ENCODE measurements at places on chromosomes 3 and 15.

GRCh38 chr15:27589260-27589659, 509.9 kb downstream of the OCA2 start:
- DNase-seq = no peak

DNA sequence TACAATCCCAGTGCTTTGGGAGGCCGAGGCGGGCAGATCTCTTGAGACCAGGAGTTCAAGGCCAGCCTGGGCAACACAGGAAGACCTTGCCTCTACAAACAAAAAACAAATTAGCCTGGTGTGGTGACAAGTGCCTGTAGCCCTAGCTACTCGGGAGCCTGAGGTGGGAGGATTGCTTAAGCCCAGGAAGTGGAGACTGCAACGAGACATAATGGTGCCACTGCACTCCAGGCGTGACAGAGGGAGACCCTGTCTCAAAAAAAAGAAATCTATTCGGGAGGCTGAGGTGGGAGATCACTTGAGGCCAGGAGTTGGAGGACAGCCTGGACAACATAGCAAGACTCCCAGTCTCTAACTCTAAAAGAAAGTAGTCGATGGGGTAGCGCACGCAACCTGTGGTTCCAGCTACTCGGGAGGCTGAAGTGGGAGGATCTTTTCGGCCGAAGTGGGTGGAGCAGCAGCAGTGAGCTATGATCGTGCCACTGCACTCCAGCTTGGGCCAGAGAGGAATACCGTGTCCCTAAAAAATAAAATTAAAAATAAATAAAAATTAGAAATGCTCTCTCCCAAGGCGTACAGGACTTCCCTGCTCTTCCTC, 775 bp downstream of the C3orf33 start:
- no peak for DNase-seq

DNA sequence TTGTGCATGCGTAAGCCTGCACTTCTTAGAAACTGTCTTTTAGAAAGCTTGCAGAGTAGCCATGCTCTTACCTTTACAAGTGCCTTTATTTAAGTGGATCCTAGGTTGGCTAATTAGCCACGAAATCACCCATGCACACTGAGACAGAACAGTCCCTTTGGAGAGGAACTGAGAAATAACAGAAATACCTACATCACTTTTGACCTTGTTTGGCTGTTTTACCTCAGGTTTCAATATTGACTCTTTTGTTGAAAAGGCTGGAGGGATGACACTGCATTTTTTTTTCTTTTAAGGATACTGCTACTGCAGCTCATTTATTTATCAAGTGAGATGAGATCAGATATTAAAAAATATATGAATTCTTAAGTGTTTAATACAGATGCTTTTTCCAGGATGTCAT, 155.6 kb upstream of the GOLIM4 start:
- no peak for DNase-seq

DNA sequence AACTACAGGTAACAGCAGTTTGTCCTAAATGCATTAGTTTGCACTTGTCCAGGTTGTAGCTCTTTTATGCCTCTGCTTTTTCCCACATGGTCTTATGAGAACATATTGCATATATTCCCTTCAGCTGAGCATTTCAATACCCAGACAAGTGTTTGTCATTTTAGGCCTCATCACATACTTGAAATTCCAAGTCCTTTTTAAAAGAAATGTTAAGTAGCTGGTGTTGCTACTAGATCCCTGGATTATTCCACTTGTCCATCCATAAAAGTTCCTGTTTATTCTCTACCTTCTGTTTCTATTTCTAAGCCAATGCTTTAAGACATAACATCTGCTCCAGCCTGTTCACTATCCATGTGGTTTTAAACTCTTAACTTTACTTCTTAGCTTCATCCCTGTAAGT, 128.4 kb downstream of the NECTIN3 start:
- DNase-seq = no peak

DNA sequence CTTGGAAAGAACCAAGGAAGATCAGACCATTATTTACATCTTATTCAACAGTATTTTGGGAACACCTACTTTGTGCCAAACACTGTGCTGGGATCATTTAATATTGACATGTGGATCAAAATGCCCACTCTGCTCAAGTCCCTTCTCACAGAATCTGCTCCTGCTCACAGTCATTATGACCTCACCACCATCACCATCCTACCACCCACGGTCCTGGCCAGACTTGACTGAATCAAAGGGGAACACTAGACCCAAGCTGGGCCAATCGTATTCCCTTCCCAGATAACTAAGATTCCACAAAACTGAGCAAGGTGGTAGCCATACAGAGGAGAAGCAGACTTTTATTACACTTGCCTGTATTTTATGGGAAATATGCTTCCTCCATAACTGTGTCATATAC, 3.4 kb upstream of the CEP152 start:
- DNase-seq = no peak

- DNase-seq = peak; percentile 74
Observed at GRCh38 chr3:169323578-169324451, 339.7 kb downstream of the MECOM start.

GRCh38 chr15:92821491-92822116, 78.5 kb upstream of the CHD2 start:
- DNase-seq = no peak

DNA sequence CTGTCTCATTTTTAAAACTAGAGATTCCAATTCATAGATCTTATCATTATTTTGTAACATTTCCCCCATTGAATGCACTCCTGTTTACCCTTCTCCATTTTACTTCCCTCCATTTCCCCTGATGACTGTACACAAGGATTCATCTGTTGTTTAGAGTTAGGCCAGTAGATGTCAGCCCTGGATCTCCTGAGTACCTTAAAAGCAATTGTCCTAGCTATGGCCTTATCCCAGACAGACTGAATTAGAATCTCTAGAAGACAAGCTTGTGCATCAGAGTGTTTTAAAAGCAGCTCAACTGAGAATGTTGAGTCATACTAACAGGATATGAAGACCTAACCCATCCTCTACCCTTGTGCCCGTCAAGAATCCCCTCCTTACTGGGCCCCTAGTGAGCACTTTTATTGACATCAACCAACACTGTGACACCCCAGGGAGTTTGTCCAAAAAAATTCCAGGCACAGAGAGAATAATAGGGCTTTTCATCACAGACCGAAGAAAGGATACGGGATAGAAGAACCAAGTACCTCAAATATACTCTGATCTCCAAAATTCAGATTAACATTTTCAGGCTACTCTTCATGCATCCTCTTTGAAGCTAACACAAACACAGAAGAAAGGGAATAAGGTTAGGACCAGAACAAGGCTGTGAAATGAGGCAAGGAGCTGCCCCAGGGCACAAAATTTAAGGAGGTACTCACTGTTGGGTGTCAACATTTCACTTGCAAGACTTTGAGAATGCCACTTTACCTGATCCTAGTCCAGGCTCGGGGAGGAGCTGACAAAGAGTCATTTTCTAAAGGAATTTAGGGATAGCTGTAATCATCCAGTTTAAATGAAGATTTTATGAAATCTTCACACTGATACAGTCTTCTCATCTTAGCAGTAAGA, 17.1 kb downstream of the ZBED2 start:
- DNase-seq = no peak

- no peak for DNase-seq
Observed at GRCh38 chr15:100339999-100340398, 1.8 kb downstream of the ADAMTS17 start.

DNA sequence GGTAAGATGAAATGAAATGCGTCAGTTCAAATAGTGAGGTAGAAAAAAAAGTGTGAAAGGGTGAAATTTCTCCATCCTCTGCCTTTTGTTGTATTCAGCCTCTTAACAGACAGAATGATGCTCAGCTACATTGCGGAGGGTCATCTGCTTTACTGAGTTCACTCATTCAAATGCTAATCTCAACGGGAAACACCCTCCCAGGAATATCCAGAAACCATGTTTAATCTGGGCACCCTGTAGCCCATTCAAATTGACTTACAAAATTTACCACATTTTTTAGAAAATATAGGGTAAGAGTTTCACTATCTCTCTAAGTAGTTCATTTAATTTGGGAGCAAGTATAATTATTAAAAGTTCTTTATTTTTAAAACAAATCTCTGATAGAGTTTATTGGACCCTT, 42.9 kb downstream of the C3orf38 start:
- no peak for DNase-seq

- DNase-seq = peak; percentile 81
Observed at GRCh38 chr3:138417559-138417982, 16.8 kb upstream of the ESYT3 start.

GRCh38 chr3:144097163-144097562, 125.5 kb downstream of the DIPK2A start:
- DNase-seq = no peak

- no peak for DNase-seq
Observed at GRCh38 chr15:67841513-67841762, 1.6 kb upstream of the RNU6-1 start.

DNA sequence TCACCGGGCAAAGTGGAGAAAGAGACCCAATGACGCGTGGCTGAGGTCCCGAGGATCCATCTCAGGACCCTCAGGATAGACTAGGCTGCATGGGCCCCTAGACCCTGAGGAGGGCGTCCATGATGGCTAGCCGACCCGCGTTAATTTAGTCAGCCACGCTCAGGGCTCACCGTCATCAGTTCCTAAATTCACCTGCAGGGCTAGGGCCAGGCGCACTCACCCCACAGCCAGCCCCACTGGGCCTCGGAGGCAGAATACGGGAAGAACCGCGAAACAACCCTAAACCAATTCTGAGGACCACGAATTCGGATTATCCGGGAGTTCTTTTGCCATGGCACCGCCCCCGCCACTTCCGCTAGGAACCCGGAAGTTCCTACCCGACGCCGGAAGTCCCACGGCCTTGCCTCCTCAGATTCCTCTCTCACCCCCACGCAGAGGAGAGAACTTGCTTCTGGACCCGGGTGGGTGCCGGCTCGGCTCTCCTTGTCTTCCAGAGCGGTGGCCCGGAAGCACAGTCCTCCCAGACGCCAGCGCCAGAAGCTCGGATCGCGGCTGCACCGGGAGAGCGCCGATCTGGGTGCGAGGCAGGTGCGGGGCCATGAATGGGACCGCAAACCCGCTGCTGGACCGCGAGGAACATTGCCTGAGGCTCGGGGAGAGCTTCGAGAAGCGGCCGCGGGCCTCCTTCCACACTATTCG, at the start of the genes EAF1 and METTL6:
Gene EAF1 (plus strand): TSS at position 417 of the 699 bp plus-strand sequence. CDS start 182 bp downstream, at position 599.
Gene METTL6 (minus strand): TSS at position 363 of the 699 bp plus-strand sequence. CDS start 1,033 bp downstream, outside the sequence.
- peak; percentile 88 for DNase-seq

DNA sequence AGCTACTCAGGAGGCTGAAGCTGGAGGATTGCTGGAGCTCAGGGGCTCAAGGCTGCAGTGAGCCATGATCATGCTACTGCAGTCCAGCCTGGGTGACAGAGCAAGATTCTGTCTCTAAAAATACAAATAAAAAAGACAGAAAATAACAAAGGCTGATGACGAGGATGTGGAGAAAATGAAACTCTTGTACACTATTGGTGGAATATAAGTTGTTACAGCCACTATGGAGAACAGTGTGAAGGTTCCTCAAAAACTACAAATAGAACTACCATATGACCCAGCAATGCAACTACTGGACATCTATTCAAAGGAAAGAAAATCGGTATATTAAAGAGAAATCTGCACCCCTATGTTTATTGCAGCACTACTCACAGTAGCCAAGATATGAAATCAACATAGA, 526.7 kb upstream of the NAALADL2 start:
- DNase-seq = no peak

DNA sequence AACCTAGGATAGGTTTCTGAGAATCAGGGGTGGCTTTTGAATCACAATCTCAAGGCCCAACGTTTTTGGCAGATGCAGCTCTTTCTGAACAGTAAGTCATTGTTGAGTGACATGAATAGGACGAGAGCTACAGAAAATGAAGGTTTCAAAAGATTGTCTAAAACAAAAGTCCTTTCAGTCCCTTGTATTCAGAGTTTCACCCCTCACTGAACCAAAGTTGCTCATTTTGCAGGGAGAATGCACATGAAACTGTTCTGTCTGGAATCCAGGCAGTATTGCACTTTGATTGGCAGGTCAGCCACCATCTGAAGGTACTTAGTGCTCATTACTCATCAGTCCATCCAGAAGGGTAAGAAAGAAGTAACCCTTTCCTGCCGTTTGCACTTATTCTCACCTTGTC, 24.1 kb upstream of the RASGRP1 start:
- peak; percentile 54 for DNase-seq

- no peak for DNase-seq
Observed at GRCh38 chr15:29840054-29840453, 17.8 kb upstream of the TJP1 start.

DNA sequence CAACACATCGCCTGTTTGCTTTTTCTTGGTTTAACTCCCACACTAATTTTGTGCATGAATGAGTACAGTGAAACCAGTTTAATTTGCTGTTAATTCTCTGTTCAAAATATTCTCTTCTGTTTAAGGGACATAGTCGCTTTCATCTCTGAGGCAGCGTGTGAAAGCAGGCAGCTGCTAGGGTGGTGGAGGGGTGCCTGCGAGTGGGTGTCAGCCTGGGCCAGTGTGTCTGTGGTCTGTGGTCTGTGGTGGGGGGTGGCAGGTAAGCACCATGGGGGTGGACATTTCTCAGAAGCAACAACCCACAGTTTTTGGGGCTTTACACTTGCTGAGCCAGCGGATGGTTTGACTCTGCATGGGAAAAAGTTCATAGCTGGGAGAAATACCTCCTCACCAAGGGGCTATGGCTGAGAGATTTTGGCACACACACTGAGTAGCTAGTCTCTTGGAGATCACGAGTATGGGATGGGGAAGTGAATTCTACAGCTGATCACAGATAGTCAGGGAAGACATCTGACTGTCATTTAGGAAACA, 109.2 kb downstream of the EPHB1 start:
- DNase-seq = no peak

- no peak for DNase-seq
Observed at GRCh38 chr3:48945432-48945831, 26.8 kb downstream of the ARIH2 start.

GRCh38 chr15:72592097-72592496, 62.4 kb upstream of the GOLGA6B start:
- DNase-seq = no peak

All from midbrain (tissue), 1 donor.